ENCODE measurements at places on chromosomes 12 and 14. TPM values are rescaled to one million over a fixed set of nuclear protein-coding genes. Genes with fewer than 3 reads are reported as not detected.
A peak's percentile ranks its signal among the peaks of the same experiment; 100 is the strongest.

CCDC88C gene
- 96.4 TPM for total RNA-seq

FAM181A gene
- total RNA-seq: not detected

LMNTD1 gene
- not detected for total RNA-seq

KIF21A gene
- total RNA-seq: 12.3 TPM

AKAP3 gene
- total RNA-seq: 0.69 TPM

DNA sequence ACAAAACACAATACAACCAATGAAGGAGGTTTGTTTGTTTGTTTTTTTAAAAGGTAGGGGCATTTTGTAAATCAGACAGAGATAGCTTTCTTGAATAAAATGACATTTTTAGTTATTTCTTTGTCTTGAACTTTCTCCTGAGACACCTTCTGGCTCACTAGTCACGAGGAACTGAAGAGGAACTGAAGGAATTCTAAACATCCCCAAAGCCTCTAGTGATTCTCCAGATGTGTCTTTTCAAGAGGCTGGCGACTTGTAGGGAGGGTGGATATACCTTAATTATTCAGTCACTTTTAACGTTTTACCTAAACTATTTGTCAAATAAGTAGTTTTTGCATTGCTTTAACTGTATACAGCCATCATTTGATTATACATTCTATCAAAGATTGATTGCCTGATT, 211.2 kb upstream of the LRIG3 start:
- H3K36me3 ChIP-seq: no peaks in the 10 kb centered on the region
- DNase-seq: no peak
- H3K4me1 ChIP-seq: no peaks in the 10 kb centered on the region
- H3K27me3 ChIP-seq: no peaks in the 10 kb centered on the region
- no peak overlapping the region for H3K27ac ChIP-seq

GRCh38 chr12:45433441-45433868, 217.6 kb downstream of the ANO6 start:
- H3K36me3 ChIP-seq: no peaks in the 10 kb centered on the region
- no peaks in the 10 kb centered on the region for H3K27me3 ChIP-seq
- H3K4me1 ChIP-seq: no peaks in the 10 kb centered on the region
- H3K27ac ChIP-seq: no peak overlapping the region
- DNase-seq: no peak

GRCh38 chr12:57299514-57300016, 48.6 kb upstream of the STAC3 start:
- H3K27me3 ChIP-seq: no peaks in the 10 kb centered on the region
- H3K4me1 ChIP-seq: no peaks in the 10 kb centered on the region
- H3K4me3 ChIP-seq: no peak overlapping the region
- H3K27ac ChIP-seq: no peak overlapping the region
- H3K36me3 ChIP-seq: peaks cover 94% of the 10 kb centered on the region

DNA sequence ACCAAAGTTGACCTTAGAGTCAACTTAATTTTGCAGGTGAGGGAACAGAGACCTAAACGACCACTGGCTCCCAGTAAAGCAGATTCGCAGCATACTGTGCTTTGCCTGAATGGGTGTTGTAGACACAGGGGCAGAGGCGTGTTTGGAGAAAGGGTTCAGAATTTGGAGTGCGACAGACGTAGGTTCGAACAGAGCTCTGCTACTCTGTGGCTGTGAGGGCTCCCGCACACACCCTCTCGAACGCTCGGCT, 243 bp upstream of the TOMM20L start:
- no peaks in the 10 kb centered on the region for H3K36me3 ChIP-seq
- H3K4me1 ChIP-seq: peaks cover 9% of the 10 kb centered on the region
- H3K27ac ChIP-seq: peak overlapping the region; percentile 74
- no peaks in the 10 kb centered on the region for H3K27me3 ChIP-seq

GRCh38 chr12:75655315-75655806, 144.0 kb upstream of the KRR1 start:
- H3K27ac ChIP-seq: no peak overlapping the region
- no peak for DNase-seq
- H3K4me3 ChIP-seq: no peak overlapping the region
- no peaks in the 10 kb centered on the region for H3K27me3 ChIP-seq

- no peak overlapping the region for H3K4me3 ChIP-seq
- H3K4me1 ChIP-seq: peaks cover 29% of the 10 kb centered on the region
- no peak for DNase-seq
- H3K36me3 ChIP-seq: no peaks in the 10 kb centered on the region
These were observed 180.9 kb upstream of the C14orf180 start for GRCh38 chr14:104398656-104399055.

GRCh38 chr12:12265571-12266388, 1.1 kb downstream of the LRP6 start:
- H3K27ac ChIP-seq: peak overlapping the region; percentile 92
- peak overlapping the region; percentile 69 for H3K4me3 ChIP-seq
- H3K27me3 ChIP-seq: peaks cover 49% of the 10 kb centered on the region
- no peak for DNase-seq
- no peaks in the 10 kb centered on the region for H3K36me3 ChIP-seq

- no peaks in the 10 kb centered on the region for H3K4me1 ChIP-seq
- no peak overlapping the region for H3K4me3 ChIP-seq
- no peak for DNase-seq
- H3K27ac ChIP-seq: peak overlapping the region; percentile 41
- no peaks in the 10 kb centered on the region for H3K36me3 ChIP-seq
These were observed 12.8 kb upstream of the ATP2B1 start for GRCh38 chr12:89721291-89721987.

DNA sequence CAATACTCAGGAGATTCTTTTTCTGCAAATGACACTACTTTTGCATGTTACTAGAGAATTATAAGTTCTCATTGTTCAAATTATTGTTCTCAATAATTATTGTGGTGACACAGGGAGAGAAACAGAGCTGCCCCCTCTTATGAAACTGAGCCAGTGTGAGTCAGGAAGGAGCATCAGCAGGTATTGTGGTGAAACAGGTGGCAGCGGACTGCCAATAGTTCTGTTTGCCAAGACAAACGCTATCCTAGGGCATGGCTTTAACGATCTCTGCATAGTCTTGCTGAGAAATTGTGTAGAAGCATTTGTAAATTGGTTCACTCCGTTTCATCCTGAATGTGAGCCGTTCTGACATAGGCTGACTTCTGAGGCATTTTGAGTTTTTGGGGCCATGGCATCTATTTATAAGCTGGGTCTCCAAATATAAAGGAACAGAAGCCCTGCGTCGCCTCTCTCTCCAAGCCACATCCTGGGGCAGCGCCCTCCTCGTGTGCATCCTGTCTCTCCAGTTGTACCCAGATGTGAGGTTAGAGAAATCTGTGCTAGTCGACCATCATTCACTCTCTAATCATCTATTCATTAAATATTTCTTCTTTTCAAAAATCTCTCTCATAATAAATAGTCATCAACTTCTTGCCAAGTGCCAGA, 15.8 kb upstream of the PPP4R4 start:
- DNase-seq: no peak
- no peaks in the 10 kb centered on the region for H3K27me3 ChIP-seq
- no peak overlapping the region for H3K4me3 ChIP-seq
- H3K36me3 ChIP-seq: no peaks in the 10 kb centered on the region

DNA sequence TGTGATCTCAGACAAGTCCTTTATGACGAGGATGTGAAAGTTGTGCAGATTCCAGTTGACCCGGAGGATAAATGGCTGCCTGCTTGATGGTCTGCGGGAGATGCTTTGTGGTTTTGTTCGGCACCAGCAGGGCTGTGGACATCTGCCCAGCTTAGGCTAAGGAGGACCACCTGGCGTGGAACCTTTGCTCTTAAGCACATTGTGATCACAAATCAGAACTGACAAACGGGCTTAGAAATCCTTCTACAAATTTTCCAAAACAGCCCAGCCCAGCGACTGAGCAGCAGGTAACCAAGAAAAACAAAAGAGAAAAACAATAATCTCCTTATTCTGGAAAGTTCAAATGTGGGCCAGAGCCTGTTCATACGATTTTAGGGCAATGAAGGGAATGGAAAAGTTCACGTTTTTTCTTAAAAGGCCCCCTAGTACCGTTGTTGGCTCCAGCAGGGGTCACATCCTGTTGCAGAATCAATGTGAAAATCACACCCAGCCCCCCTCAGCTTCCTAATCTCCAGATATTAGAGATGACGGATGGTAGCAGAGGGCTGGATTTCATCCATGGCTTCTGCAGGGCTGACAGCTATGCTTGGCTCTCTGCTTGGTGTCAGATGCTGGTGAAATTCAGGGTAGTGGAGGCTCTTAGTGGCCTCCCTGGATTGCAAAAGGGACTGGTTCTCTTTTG, 81.1 kb upstream of the RFLNA start:
- H3K4me1 ChIP-seq: no peaks in the 10 kb centered on the region
- H3K36me3 ChIP-seq: no peaks in the 10 kb centered on the region
- no peak overlapping the region for H3K4me3 ChIP-seq
- no peak overlapping the region for H3K27ac ChIP-seq

GRCh38 chr12:95182868-95183415, 34.3 kb downstream of the FGD6 start:
- DNase-seq: no peak
- H3K36me3 ChIP-seq: no peaks in the 10 kb centered on the region
- no peaks in the 10 kb centered on the region for H3K27me3 ChIP-seq
- no peak overlapping the region for H3K4me3 ChIP-seq
- no peak overlapping the region for H3K27ac ChIP-seq

DNA sequence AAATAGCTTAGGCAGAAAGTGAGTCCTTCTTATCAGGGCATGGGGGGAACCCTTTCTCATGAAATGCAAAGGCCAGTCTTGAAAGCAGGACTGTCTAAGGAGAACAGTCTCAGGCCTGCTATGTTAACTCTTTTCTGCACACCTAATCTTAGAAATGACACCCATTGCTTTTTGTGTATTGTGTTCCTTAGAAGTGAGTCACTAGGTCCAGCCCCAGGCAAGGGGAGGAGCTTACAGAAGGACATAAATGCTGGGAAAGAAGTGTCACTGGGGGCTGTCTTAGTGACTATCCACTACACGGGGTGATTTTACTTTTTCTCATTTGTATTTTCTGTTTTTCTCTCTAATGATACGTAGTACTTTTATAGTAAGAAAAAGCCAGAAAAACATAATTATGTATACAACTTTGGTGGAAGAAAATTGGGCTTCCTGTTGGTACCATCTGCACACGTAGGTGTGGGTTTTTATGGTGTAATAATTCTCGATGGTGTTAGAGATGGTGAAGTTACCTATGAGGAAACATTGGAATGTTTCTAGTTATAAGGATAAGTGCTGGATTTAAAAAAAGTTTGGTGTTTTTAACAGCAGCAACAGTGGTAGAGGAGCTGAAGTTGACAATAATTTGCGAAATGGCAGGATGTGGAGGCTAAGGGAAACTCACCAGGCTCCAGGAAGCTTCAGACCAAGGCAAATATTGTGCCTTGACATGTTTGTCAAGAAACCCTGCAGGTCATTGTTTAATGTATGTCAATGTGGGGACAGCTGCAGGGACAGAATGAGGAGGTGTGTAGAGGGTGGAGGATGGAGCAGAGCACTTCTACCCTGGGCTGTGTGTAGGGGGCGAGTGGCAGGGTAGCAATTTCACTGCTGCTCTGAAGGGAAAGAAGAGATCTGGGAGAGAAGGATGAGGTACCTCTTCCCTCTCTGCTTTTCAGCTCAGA, 214.9 kb downstream of the KTN1 start:
- H3K36me3 ChIP-seq: no peaks in the 10 kb centered on the region
- no peak for DNase-seq
- no peak overlapping the region for H3K27ac ChIP-seq
- no peak overlapping the region for H3K4me3 ChIP-seq
- H3K27me3 ChIP-seq: no peaks in the 10 kb centered on the region

DNA sequence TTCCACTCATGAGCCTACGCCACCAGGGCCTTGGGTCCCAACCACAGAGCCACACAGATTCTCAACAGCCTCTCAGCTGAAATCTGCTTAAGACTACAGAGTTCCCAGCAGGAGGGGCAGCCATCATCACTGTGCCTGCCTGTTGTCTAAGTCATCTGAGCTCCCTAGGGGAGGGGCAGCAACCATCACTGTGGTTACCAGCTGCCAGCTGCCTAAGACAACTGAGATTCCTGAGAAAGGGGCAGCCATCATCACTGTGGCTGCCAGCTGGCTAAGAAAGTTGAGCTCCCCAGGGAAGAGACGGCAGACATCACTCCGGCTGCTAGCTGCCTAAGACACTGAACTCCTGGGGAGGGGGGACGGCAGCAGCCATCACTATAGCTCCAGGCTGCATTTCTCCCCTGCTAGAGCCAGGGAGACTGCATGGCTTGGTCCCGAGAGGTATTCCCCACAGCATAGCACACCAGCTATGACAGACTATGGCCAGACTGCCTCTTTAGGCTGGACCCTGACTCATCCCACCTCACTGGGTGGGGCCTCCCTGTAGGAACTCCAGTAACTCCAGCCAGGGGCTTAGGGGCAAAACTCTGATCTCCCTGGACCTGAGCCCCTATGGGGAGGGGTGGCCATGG, 37.2 kb upstream of the C14orf132 start:
- no peak for DNase-seq
- H3K27me3 ChIP-seq: no peaks in the 10 kb centered on the region
- H3K4me1 ChIP-seq: no peaks in the 10 kb centered on the region
- H3K27ac ChIP-seq: no peak overlapping the region
- H3K36me3 ChIP-seq: no peaks in the 10 kb centered on the region

DNA sequence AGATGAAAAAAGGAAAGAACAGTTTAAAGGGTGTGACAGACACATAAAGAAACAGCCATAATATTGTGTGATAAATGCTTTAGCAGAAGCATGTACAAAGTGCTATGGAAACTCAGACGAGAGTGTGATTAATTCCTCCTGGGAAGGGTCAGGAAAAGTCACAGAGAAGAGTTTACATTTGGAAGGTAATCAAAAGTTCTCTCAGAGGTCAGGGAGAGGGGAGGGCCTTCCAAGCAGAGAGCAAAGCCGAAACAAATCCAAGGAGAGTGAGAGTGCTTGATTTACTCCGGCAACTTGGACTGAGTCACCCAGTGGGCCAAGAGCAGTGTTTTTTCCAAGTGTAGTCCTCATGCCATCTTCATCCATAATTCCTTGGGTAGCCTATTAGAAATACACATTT, 108.3 kb downstream of the IGF1 start:
- no peak for DNase-seq
- H3K27me3 ChIP-seq: no peaks in the 10 kb centered on the region
- H3K27ac ChIP-seq: no peak overlapping the region

DNA sequence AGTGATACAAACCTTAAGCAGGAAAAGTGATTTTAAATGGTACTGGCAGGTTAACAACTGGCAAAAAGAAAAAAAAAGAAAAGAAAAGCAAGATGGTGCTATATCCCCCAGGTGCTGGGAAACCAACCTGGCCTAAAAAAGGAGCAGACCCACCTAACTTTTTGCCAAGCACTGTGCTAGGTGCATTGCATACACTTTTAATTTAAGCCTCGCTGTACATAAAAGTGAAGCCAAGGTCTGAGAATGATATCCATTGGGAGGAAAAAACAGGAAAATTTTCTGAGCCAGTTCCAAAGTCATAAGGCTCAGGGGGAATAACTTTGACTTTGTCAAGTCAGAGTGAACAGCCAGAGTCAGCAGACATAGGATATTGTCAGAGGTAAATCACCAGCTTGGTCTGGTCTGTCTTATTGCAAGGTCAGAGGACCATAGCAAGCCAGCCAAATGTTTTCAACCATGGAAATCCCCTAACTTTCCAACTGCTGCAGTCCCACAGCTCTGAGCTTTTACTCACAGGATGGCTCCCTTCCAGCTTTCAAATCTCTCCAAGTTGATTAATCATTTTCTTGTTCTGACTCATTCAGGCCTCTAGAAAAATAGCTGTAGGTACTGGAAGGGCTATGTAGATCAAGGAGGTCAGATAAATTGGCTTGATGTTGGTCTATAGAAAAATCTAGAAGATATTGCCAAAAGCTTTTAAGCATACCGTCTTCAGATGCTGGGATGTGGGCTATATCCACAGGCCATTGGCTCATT, 412.9 kb downstream of the RAD51B start:
- H3K36me3 ChIP-seq: no peaks in the 10 kb centered on the region
- H3K27me3 ChIP-seq: no peaks in the 10 kb centered on the region
- H3K4me1 ChIP-seq: peaks cover 14% of the 10 kb centered on the region
- no peak for DNase-seq

- H3K36me3 ChIP-seq: peaks cover 18% of the 10 kb centered on the region
- DNase-seq: peak; percentile 60
- H3K4me1 ChIP-seq: peaks cover 98% of the 10 kb centered on the region
- no peak overlapping the region for H3K4me3 ChIP-seq
- H3K27ac ChIP-seq: peak overlapping the region; percentile 20
These were observed 20.8 kb downstream of the TPCN1 start for GRCh38 chr12:113242026-113242418.

Data from spleen (tissue), 13 donors.